ENCODE measurements at places on chromosomes 1 and 21.

- DNase-seq = no peak
These were observed 80.8 kb downstream of the DMRTB1 start for GRCh38 chr1:53539711-53540603.

- no peak for DNase-seq
These were observed 14.7 kb upstream of the CD2 start for GRCh38 chr1:116739371-116740012.

- no peak for DNase-seq
These were observed 11.5 kb downstream of the RIT1 start for GRCh38 chr1:155899683-155900082.

DNA sequence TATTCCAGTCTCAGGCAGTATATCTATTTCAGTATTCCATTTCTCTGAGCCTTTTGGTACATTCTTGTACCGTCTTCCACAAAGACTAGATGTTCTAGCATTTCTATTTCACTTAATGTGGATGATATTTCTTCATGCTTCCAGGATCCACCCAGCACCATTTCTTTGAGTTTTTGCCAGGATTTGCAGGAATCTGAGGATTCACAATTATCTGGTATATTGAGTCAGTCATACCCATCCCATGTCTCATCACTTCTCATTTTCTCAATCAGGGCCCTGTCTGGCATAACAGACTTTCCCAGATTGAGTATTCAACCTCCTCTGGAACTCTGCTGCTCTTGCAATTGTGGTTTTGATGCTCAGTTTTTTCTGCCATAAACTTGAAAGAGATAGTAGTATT is 20.9 kb upstream of the COL11A1 start:
- DNase-seq = no peak

DNA sequence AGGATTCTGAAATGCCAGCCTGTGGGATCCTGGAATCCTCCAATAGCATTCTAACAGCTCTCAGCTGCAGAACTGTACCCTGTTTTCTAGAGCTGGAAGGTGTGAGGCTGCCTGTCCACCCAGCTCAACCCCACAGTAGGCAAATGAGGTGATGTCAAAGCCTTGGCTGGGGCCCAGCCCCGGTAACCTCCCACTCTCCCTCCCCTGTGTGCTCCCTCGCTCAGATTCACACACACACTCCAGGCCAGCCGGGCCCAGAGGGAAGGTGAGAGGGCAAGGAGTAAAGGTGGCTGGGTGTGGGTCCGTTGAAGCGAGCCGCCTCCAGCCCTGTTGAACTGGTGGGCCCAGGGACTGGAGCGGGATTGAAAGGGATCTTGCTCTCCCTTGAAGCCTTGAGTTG is at the start of gene BSND:
TSS of gene BSND (plus strand) at position 257 of the 400 bp plus-strand sequence. CDS start 254 bp downstream, outside the sequence.
- no peak for DNase-seq

DNA sequence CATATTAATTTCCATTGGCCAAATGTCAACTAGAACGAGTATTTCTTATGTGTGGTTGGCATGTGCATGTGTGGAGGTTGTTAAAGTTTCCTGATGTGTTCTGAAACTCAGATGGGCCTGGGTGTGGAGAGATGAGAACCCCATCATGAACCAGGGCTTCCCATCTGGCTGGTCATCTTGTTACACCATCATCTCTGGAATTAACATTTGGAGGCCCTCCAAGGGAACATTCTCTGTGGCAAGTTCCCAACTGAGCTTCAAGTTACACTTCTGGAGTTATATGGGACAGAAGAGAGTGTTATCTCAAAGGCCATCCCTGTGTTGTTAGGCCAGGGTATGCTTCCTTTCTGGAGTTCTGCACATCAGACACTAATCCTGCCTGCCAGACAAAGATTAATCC is 183.6 kb downstream of the TTLL7 start:
- no peak for DNase-seq

DNA sequence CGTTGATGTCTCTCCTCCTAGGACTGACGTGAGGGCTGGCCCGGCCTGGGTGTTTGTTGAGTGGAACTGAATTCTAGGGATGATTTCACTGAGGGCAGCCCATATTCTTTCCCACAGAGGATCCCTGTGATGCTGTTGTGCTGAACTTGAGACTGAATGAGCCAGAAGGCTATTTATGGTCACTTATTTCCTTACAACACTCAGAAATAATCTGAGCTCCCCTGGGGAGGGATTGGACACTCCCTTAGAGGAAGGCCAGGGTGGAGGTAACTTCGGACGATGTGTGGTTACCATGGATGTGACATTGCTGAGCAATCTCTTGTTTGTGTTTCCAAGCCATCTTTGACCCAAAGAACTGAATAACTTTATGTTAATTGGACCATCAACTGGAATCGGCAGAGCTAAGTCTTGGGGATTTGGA is 5.1 kb upstream of the TMCO4 start:
- DNase-seq = no peak

- DNase-seq = no peak
These were observed 127.5 kb upstream of the C1orf174 start for GRCh38 chr1:4027492-4028138.

- DNase-seq = no peak
These were observed 56.8 kb downstream of the TENT5C start for GRCh38 chr1:117662667-117663066.

DNA sequence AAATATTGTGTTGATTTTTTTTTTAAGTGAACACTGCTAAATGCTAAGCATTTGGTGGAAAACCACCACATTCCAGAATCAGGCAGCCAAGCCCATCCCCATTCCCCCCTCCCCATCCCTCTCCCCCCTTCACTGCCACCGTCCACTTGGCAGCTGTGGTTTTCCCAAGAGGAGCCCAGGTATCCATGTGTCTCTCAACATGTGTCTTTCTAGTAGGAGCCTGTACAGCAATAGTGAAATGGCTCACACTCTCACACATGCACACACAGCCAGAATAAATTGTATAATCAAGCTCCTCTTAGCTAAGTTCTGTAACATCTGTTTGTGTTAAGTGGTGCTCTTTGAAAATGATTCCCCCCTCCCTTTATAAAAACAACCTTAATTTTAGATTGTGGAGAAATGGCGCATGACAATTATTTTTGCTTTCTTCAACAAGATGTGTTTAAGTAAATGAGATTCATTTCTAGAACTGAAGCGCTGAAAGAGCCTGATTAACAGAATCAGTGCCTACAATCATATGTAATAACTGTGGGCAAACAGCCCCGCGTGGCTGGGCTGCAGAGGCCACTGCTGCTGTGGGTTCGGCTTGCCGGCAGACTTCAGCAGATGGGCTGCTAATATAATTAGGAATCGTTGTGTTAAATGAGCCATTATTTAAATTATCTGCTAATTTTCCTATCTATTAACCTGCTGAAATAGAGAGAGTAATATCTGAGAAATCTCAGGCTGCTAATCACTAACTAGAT is 43.3 kb downstream of the BACE2 start:
- DNase-seq = no peak

DNA sequence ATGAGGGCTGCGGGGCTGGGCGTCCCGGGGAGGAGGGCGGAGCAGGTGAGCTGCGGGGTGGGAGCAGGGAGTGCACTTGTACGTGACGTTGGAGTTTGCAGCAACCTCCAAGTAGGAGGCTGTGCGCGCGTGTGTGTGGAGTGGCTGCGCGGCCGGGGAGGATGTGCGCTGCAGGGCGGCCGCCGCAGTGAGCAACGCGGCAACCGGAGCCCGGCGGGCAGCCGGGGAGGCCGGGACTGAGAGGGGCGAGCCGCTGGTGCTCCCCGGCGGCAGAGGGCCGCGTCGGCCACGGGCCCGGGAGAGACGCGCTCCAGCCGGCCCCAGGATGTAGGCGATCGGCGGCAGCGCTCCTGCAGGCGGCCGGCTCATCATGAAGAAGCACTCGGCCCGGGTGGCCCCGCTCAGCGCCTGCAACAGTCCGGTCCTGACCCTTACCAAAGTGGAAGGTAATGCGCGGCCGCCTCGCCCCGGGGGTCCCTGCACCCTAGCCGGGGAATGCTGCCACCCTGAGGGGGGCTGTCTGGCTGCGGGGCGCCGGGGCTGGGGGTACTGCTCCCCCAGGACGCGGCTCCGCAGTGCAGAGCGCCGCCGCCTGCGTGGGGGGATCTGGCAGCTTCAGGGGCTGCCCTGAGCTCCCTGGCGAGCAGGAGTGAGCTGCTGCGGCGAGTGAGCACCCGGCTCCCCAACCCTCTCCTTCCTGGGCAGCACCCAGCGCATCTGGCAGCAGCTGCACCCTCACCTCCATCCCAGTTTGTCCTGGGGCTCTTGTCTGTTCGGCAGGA is 158.9 kb upstream of the COA6 start:
- no peak for DNase-seq

- DNase-seq = no peak
These were observed 14.8 kb upstream of the KIF1B start for GRCh38 chr1:10195570-10195969.

Measured in smooth muscle cell of the brain vasculature (primary cell).